ENCODE measurements at places on chromosomes 3 and 15.

GRCh38 chr15:77553257-77553656, 79.5 kb downstream of the LINGO1 start:
- DNase-seq = no peak

DNA sequence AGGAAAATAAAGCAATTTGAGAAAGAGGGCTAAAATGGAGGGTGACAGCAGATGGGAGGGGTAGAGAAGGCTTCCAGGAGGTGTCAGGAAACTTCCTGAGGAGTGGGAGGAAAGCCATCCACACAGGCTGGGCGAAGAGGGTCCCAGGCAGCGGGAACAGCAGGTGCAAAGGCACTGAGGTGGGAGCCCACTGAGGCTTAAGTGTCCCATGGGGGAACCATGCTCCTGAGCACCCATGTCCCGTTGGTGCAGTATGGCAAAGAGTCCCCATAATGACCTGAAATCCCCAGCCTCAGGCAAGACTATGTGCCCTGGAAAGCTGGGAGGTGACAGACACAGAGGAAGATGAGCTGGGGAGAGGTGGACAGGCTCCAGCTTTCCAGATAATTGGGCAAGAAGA, 30.0 kb downstream of the CFAP100 start:
- DNase-seq = no peak

DNA sequence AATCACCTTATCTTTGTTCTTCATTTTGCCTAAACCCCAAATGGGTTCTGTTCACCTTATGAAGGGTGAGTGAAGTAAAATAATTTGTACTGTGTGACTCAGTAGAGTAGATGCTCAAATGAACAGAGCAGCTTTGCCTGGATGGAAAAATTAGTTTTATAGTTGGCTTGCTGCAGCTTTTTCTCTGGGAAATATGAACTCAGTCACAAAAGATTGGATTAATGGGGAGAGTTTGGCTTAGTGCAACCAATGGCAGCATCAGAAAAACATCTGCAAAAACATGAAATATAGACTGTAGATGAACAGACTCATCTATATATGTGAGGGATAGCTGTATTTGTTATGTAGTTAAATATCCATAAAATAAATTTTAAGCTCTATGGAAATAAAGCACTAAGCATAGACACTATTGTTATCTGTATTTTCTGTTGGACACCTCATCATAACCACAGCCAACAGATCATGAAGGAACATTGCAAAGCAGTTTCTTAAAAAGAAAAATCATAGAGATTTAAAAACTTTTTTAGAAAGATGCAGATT, 181.3 kb downstream of the ECT2 start:
- DNase-seq = no peak

- no peak for DNase-seq
Measured at GRCh38 chr3:192372616-192373015, 354.7 kb downstream of the FGF12 start.

DNA sequence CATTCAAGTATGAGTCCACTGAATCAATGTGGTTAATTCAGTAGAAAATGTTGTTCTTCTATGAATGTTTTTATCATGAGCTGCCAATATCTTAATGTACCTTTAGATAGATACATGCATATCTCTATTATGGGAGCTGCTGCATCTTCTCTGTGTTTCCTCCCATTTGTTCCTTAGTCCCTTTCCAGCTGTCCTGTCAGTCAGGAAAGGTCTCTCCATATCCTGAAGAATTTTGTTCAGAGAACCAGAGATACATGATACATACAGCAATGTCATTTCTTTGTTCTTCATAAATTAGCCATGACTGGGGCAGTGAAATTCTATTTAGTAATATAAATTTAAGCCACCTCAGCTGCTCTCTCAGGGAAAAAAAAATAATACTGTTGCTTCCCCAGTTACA, 103.7 kb downstream of the P3H2 start:
- no peak for DNase-seq

DNA sequence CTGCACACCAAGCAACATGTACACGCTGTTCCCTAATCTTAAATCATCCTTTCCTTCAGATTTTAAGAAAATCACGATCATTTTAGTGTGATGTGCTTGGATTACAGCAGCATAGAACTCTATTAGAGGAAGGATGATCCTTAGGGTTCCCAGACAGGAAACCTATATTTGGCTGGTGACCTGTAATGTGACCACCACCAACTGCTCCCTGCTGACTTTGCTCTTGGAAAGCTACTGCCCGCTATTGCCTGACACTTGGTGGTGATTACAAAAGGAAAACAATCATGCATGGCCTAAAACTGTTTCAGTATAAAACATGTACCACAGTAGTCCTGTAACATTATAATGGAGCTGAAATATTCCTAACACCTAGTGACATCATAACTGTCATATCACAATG, 27.2 kb upstream of the LMOD3 start:
- DNase-seq = no peak

DNA sequence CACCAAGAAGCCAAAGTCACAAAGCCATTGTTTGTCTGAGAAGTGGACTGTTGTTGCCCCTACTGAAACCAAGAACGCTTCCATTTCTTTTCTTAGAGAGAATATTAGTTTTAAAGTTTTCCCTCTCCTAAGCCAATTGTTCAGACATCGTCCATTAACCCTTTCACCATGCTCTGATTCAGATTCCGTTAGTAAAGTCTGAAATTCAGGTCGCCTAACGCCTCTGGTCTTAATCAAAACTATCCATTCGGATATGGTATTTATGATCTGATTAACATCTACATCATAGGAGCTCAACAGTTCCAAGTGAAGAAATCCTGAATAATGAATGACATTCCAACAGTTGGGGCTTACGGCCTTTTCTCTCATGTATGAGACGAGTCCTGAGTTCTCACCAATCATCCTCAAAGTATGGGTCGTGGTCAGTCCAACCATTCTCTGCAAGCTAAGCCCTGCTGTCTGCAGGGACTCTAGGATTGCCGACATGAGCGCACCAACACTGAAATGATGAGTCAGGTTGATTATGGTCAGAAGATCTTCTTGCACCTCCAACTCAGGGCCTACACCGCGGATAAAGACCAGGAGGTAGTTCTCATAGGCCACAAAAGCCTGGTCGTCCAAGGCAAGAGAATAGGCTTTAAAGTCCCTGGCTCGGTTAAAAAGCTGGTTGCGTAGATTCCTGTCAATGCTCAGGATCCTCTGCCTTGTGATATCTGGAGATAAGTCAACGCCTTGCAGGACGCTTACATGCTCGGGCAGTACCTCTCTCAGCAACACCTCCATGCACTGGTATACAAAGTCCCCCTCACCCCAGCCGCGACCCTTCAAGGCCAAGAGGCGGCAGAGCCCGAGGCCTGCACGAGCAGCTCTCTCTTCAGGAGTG, 767 bp downstream of the EPM2AIP1 start:
- no peak for DNase-seq

GRCh38 chr3:159989973-159990846, 1.6 kb downstream of the IL12A start:
- DNase-seq = no peak

DNA sequence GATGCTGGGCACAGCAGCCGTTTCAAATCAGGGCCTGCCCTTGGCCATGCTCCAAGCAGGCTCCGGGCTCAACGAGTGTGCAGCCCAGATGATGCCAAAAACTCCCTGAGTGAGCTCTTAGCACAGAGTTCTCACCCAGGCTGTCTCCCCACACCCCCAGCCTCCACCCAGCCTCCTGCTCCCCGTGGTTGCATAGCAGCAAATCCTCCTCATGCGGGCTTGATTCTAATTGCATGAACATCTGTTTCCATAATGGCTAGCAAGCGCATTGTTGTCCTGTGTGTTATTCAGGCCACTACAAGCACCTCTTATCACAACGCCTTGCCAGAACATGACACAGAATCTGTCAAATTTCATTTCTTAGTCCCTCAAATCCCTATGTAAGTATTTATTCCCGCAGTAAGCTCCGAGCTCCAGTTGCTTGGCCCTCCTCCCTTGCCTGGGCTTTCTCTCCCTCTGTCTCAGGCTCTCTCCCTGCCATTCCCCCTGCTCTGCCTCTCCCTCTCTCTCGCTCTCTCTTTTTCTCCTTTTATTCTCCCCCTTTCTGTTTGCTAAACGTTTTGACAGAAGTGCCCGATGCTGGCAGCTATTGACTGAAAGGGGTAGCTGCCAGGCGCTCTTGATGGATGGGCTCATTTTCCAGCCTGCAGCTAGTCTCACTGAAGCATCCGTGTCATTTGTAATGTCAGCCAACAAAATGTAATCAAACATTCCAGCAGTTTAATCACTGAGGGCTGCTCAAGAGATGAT, 306.5 kb downstream of the IL20RB start:
- DNase-seq = no peak

DNA sequence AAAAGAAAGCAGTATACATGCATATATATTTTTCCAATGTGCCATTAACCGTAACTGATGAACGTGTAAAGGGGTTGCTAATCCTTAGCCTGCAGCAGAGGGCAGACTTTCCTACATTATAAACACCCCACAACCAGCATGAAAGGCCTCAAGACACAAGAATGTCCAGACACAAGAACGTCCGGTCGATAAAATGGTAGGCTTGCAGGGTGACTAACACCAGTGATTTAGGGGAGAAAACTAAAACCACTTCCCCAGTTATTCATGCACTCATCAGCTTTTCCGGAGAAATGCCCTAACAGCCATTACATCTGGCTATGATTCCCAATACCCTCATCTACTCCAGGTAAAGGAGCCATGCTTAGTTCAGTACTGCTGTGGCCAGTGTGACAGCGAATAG, 57.4 kb downstream of the LRTM1 start:
- no peak for DNase-seq

DNA sequence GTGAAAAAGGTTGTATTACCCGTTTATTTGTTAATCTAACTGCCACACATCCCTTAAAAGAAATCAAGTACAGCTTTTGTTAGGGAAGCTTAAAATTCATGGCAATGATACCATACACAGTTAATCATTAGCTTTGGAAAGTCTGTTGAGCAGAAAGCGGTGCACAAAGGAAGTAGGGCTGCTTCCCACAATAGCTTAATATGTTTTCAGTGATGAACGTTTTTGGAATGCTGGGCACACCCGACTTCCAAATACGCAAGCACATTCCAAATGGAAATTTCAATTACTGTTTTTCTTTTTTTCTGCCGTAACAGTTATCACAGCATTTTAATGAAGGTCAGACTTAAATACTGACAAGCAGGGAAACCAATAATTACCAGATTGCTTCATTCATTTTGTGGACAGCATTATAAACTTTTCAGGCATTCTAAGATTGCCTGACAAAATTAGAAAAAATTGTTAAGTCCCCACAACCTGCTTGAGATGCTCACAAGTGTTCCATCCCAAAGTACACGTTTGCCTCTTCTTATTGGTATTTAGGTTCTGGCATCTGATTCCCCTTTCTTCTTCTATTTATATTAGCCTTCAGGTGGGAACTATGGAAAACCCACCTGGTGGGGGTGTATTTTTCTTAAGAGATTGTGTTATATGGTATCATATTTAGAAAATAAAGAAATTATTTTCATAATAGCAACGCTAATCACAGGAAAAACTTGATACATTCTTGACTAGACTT, 1.1 kb upstream of the ECT2 start:
- DNase-seq = no peak

Data from activated T-cell treated with anti-CD3 and anti-CD28 coated beads for 1 hour (primary cell).